ENCODE measurements at places on chromosomes 4 and X. TPM values are rescaled to one million over a fixed set of nuclear protein-coding genes. Genes with fewer than 3 reads are reported as not detected.

DNA sequence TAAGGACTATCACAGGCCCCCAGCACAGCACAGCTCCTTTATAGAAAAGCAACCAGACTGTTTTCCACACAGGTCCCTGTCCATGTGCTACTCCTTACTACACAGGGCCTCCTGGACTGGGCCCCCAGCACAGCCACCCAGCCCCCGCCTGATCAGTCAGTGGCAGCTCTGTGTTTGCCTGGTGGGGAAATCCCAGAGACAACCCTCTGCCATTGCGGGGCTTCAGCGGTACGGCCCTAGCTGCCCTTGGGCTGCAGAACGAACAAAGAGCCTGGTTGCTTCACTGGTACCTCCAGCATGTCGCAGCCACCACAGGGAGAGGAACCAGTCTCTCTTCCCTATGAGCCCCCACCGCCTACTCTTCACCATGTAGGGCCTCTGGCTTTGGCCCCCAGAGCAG lies 30.7 kb downstream of the CBR4 start:
- DNase-seq: no peak

- no peak for DNase-seq
Measured at GRCh38 chr4:73901031-73901430, 31.8 kb downstream of the CXCL1 start.

DNA sequence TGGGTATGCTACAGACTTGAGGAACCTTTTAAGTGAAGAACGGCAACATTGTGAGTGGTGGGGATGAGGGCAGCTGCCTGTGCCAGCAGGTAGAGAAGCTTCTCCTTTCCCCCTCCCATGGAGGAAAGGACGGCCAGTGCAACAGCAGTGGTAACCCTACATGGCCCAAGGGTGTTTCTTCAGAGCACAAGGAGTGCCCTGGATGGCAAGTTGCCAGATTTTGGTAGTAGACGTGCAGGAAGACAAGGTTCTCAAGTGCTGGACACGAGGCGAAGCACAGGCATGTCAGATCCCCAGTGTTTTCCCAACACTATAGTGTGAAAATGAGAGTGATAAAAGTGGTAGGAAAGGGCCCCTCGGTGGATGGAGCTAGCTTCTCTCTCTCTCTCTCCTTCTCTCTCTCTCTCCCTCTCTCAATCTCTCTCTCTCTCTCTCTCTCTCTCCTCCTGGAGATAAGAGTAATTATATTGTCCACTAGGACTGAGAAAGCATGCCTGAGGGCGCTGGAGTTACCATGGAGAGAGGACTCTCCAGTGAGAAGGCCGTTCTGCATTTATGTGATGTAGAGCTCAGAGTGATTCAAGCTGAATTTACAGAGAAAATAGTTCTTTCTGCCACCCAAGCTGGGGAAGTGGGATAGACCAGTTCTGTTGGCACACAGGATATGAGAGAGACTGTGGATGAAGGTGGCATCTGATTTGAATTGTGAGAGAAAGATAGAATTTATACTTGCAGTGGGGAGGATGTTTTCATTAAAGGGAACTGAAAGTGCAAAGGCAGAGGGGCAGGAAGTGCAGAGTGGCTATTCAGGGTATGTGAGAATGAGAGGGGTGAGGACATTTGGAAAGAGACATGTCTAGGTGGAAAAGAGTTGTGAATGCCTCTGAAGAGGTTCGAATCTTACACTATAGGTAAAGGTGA lies 25.7 kb upstream of the TRPC3 start:
- DNase-seq: no peak

DNA sequence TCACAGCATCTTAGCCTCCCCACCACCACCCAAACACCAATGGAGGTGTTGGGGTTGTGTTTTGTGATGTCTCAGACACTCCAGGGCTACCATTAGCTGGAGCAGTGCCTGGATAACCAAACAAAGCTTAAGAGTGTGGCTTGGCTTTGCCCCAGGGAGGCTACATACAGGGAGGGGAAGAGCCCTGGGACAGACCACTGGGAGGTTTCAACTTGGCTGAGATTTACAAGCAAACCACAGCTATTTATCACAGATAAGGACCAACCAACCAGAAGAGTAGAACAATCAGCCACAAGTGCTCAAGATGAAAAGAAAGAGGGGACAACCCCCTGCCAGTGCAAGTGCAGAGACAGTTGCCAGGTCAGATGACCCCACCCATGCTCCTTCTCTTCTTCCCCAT lies 24.1 kb downstream of the SOX3 start:
- no peak for DNase-seq

GRCh38 chr4:170348945-170349344 lies 259.2 kb upstream of the AADAT start:
- DNase-seq: no peak

GRCh38 chrX:73850124-73851013 lies 287.4 kb downstream of the CHIC1 start:
- peak; percentile 1 for DNase-seq

DNA sequence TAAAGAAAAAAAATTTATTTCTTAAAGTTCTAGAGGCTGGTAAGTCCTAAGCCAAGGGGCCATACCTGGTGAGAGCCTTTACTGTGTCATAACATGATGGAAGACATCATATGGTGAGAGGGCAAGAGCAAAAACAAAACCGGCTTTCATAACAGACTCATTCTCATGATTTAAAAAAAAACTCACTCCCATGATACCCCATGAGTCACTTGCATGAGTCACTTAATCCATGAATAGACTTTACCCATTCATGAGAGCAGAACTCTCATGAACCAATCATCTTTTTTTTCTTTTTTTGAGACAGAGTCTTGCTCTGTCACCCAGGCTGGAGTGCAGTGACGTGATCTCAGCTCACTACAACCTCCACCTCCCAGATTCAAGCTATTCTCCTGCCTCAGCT lies 369.7 kb upstream of the DIAPH2 start:
- no peak for DNase-seq

- DNase-seq: no peak
Measured at GRCh38 chr4:173642509-173642908, 112.5 kb upstream of the HAND2 start.

CENPC gene
- polyA plus RNA-seq: 3.4 TPM

DNA sequence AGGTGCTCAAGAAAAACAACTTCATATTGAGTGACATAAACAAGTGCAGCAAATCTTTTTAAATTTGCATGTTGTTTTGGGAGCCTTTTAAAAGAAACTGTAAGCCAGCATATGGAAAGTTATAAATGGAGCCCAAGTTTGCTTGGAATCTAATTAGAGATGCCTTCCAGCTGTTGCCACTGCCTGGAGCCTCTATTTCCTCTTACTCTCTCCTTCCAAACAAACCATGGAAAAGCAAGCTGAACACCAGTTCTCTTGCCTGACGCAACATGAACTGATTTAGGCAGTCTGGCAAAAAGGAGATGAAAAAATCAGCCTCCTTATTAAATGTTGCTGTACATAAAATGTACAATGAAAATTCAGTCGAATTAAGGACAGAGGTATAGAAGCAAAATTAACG lies 21.5 kb downstream of the ARSJ start:
- DNase-seq: no peak

DNA sequence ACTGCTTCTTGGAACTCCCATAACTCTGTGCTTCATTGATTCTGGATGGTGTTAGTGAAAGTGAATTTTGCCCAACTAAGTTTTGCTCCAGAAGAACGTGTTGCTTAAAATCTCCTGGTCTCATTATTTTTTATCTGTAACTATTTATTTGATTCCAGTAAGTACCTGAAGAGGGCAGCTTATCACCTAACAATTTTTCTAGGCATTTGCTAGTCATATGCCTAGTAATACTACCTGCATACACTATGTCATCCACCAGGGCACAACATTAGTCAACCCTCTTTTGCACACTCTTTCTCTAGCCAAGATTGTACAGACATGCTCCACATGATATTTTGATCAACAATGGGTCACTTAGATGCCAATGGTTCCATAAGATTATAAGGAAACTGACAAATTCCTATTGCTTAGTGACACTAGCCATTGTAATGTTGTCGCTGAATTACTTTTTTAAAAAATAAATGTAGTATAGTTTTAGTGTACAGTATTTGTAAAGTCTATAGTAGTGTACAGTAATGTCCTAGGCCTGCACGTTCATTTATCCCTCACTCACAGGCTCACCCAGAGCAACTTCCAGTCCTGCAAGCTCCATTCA lies 499.9 kb upstream of the AADAT start:
- DNase-seq: no peak

DNA sequence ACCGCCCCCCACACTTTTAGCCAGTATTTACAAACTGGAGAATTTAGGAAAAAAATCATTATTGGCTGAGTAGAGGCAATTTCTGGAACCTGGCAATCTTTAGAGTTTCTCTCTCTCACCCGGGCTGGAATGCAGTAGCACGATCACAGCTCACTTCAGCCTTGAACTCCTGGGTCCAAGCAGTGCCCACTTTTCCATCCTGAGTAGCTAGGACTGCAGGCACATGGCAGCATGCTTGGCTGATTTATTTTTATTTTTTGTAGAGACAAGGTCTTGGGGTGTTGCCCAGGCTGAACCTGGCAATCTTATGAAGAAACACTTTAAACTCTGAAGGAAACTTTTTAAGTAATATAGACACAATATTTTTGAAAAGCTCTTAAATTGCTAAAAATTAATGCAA lies 120.1 kb downstream of the AFF1 start:
- DNase-seq: no peak

- peak; percentile 32 for DNase-seq
Measured at GRCh38 chrX:69137371-69138117, 27.7 kb downstream of the PJA1 start.

GRCh38 chrX:123277347-123277746 lies 93.3 kb downstream of the GRIA3 start:
- DNase-seq: no peak

PHEX gene
- 0.12 TPM for polyA plus RNA-seq

- no peak for DNase-seq
Measured at GRCh38 chr4:31088600-31089230, 368.5 kb downstream of the PCDH7 start.

SPOCK3 gene
- polyA plus RNA-seq: 36.7 TPM

DNA sequence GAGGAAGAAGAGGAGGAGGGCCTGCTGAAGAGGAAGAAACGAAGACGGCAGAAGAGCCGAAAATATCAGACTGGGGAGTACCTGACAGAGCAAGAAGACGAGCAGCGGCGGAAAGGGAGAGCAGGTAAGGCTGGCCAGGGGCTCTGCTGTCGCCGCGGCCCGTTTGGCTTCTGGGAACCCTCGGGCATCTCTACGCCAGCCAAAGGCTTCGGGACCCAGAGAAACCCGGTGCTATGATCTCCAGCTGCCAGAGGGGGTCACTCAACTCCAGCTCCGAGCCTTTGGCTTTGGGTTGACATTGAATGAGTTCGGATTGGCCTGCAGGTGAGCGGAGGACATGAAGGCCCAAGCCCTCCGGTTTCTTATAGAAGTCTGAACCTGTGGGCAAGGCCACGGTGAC lies 42.8 kb downstream of the BCORL1 start:
- no peak for DNase-seq

- no peak for DNase-seq
Measured at GRCh38 chr4:146059865-146060264, 115.7 kb upstream of the LSM6 start.

GRCh38 chr4:47499700-47500099 lies 14.6 kb downstream of the ATP10D start:
- no peak for DNase-seq

CXCL9 gene
- polyA plus RNA-seq: not detected

- DNase-seq: peak; percentile 80
Measured at GRCh38 chr4:52983563-52984303, 121.6 kb downstream of the RASL11B start.

- no peak for DNase-seq
Measured at GRCh38 chrX:82764521-82764920, 743.6 kb upstream of the POU3F4 start.

CSN1S1 gene
- not detected for polyA plus RNA-seq

DNA sequence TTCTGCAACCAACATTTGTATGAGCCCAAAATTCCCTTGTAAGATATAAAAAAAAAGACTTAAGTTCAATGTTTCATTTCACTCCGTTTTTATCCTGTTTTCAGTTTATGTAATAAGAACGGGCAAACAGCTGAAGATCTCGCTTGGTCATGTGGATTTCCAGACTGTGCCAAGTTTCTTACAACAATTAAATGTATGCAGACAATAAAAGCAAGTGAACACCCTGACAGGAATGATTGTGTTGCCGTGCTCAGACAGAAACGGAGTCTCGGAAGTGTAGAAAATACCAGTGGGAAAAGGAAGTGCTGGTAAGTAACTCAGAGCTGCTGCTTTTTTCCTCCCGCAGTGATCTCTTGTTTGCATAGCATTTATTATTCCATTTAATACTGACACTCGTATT lies 2.8 kb downstream of the ANKRD37 start:
- DNase-seq: no peak

ZMAT1 gene
- 1.2 TPM for polyA plus RNA-seq

PDZD4 gene
- polyA plus RNA-seq: 128 TPM

GRCh38 chr4:101104312-101105052 lies 242.8 kb downstream of the PPP3CA start:
- DNase-seq: no peak

ART3 gene
- polyA plus RNA-seq: 1.2 TPM

CYSLTR1 gene
- polyA plus RNA-seq: 0.20 TPM

SPANXB1 gene
- not detected for polyA plus RNA-seq

TEX11 gene
- polyA plus RNA-seq: not detected

DNA sequence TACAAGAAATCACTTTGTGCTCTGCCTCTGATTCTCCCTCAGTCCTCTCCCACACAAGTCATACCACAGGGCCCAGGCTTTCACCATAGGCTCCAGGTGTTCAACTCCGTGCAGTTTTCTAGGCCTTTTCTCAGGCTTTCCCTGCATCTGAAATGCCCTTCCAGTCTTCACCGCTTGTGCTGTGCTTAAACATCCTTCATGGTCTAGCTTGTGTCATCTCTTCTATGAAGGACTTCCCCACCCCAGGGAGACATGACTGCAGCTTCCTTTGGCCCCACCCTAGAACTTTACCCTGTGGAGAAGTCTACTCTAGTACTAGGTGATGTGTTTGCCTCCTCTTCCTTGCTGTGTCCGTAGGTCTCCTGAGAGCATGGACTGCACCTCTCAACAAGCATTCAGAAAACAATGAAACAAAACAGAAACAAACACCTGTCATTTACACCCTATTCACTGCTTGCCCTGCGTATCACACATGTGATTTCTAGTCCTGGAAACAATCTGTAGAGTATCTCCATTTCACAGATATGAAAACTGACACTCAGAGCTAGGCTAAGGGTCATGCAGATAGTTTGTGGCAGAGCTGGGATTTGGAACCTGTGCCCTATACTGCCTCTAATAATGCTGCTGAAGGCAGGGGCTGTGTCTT lies 22.7 kb upstream of the LEF1 start:
- DNase-seq: no peak

SPANXA2 gene
- not detected for polyA plus RNA-seq

RNF150 gene
- 3.0 TPM for polyA plus RNA-seq

All from brain (organoid and tissue), 16 donors.